CD4-positive, alpha-beta T cell treated with Interleukin-10 for 1 hour (primary cell): ENCODE measurements at places on chromosomes 11 and 22.

- DNase-seq = no peak
Observed at GRCh38 chr22:27686534-27686933, 115.0 kb downstream of the MN1 start.

DNA sequence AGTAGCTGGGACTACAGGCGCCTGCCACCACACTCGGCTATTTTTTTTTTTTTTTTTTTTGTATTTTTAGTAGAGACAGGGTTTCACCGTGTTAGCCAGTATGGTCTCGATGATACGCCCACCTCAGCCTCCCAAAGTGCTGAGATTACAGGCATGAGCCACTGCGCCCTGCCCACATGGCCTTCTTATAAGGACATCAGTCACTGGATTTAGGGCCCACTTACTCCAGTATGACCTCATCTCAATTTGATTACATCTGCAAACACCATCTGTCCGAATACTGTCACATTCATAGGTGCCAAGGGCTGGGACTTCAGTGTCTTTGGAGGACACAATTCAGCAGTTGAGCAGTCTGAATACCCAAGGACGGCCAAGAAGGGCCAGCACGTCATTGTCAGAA, 8.2 kb upstream of the PRR5 start:
- DNase-seq = no peak

- no peak for DNase-seq
Observed at GRCh38 chr11:90251599-90251998, 28.8 kb upstream of the CHORDC1 start.

DNA sequence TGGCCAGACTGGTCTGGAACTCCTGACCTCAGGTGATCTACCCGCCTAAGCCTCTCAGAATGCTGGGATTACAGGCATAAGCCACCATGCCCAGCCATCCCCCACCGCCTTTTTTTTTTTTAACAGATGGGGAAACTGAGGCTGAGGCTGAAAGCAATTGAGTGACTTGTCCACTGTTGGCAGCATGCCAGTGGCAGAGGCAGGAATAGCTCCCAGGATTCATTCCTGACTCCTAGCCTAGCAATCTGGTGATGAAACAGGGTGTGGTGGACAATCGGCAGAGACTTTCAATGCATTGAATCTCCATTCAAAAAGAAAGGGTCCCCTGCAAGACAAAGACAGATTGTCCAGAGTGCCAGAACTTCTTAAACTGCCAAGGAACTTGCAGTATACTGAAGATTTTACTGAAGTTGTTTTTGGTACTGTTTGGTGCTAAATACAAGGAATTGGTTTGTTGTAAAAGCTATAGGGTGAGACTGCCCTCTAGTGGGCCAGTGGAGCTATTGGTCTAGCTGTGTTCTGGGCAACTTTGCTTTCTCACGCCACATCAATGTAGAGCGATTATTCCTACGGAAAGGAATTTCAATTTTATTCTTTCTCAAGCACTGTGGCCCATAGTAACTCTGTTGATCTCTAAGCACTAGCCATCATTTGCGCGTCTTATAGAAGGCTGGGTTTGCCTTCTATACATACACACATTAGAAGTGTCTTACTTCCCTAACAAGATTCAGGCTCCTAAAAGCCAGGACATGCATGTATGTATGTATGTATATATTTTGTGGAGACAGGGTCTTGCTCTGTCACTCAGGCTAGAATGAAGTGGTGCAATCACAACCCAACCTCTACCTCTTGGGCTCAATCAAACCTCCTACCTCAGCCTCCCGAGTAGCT, 21.0 kb downstream of the C22orf31 start:
- peak; percentile 73 for DNase-seq

DNA sequence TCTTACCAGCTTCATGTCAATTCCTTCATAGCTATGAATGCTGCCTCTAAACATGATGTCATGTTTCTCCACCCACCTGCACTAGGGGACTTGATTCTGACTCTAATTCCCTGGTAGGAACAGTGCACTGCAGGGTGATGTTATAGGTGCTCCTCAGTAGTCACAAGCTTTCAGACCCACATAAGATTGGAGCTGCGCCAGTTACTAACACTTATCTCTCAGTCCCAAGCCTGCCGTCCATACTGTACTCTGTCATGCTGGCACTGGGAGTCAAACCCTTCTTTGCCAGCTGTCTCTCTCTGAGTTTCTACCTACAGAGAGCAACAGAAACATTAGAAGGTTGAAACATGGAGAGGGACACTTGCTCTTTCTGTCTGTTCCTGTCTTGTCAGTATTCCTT, 5.5 kb downstream of the OR56A1 start:
- DNase-seq = no peak

DNA sequence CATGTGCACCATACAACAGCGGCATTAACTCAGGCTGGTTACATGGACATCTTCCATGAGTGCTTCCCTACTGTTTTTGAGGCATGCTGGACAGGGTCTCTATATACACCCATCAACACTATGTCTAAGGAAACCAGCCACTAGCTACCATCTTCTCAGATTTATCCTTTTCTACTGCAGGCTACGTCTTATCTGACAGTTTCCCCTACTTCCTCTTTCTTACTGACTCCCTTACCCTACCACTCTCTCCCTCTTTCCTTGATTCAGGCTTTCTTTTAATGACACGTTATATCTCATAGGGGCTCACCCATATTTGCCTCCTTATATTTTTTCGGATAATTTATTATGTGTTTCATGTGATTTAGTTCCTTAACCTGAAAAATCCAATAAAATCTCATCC, 41.8 kb downstream of the DDI1 start:
- no peak for DNase-seq

DNA sequence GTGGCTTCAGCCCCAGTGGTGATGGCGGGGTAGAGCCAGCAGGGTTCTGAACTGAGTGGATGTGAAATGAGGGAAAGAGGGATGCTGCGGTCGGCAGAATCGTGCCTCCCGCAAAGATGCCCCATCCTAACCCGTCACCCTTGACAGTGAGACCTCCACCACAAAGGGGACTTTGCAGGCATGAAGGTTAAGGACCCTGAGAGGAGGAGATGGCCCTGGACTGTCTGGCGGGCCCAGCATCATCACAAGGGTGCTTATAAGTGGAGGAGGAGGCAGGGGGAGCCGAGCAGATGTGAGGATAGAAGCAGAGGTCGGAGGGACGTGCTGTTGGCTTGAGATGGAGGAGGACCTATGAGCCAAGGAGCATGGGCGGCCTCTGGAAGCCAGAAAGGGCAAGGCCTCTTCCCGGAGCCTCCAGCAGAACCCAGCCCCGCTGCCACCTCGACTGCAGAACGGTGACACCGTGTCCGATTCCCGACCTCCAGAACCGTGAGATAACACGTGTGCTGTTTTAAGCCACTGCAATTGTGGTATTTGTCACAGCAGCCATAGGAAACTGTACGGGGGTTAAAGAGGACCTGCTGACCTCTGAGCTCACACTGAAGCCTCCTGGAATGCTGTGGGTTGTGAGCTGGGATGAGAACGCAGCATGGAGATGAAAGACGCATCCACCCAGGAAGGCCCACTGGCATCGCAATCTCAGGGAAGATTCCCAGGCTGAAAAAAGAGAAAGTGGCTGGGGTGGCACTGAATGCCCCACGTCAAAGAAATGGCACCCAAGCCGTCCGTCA, 10.9 kb downstream of the LINC01488 start:
- DNase-seq = no peak

DNA sequence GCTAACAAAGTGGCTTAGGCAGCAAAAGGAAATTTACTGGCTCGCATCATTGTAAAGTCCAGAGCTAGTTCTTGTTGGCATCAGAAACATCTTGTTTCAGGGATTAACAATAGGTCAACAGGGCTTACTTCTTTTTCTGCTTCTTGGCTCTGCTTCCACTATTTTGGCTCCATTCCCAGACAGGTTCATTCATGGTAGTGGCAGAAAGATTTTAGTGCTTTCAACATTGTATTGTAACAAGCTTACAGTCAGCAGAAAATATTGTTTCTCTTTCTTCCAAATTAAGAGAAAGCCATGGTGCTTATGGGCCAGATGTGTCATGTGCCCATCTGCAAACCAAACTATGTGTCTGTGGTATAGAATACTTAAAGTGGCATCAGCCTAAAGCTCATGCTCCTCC, 315.6 kb downstream of the RAB38 start:
- DNase-seq = no peak

- DNase-seq = no peak
Observed at GRCh38 chr11:490930-491260, 16.1 kb downstream of the RNH1 start.

GRCh38 chr11:93545566-93545965, 2.4 kb upstream of the SMCO4 start:
- DNase-seq = no peak

- no peak for DNase-seq
Observed at GRCh38 chr11:109197656-109198055, 224.3 kb upstream of the C11orf87 start.

GRCh38 chr11:88359114-88359513, 21.6 kb upstream of the CTSC start:
- DNase-seq = no peak

DNA sequence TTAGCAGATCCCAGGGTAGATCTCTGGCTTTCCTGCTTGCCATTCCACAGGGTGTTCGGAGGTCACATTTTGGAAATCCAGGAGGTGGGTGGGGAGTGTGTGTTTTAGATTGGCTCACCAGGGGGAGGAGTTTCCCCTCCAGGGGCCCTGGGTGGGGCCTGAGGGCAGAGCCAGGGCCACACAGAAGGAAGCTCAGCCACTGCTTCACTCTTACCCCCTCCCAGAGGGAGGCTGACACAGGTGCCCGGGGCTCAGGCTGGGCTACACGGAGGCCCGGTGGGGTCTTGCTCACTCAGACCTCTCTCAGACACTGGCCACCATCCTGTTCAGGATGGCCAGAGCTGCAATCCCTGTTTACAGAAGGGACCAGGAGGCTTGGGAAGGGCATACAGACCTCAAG, 2.5 kb downstream of the WNT7B start:
- no peak for DNase-seq

DNA sequence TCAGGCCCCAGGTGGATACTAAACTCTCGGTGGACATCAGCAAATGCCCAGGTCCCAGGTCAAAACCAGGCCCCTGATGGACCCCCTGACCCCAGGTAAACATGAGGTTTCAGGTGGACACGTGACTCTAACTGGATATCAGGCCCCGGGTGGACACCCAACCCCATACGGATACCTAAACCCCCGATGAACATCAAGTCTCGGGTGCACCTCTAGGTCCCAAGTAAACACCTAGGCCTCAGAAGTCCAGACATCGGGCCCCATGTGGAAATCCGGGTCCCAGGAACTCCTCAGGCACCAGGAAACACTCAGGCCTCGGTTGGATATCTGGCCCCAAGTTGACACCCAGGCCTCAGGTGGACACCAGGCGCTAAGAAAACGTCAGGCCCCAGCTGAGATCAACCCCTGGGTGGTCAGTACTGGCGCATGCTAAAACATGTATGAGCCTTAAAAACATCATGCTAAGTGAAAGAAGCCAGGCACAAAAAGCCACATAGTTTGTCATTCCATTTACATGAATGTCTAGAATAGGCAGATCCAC, 54.4 kb upstream of the SEPTIN5 start:
- no peak for DNase-seq

GRCh38 chr22:37747080-37747714, 50.3 kb downstream of the TRIOBP start:
- DNase-seq = no peak

DNA sequence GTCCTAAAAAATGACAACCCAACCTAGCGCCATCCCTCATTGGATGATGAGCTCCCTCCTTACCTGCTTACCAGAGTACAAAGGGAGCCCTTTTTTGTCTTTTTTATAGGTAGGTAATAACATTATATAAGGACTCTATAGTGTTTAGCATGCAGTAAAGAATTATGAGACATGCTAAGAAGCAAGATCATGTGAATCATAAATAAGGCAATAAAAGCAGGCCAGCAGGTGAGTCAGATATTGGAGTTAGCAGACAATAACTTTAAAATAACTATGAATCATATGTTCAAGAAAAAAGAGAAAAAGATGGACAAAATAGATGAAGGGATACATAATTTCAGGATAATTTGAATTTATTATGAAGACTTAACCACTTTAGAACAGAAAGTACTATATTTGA, 81.5 kb downstream of the GRK3 start:
- DNase-seq = no peak

GRCh38 chr11:126136507-126136906, 73.8 kb upstream of the CDON start:
- no peak for DNase-seq

- DNase-seq = no peak
Observed at GRCh38 chr11:126444072-126444471, 88.6 kb downstream of the ST3GAL4 start.

DNA sequence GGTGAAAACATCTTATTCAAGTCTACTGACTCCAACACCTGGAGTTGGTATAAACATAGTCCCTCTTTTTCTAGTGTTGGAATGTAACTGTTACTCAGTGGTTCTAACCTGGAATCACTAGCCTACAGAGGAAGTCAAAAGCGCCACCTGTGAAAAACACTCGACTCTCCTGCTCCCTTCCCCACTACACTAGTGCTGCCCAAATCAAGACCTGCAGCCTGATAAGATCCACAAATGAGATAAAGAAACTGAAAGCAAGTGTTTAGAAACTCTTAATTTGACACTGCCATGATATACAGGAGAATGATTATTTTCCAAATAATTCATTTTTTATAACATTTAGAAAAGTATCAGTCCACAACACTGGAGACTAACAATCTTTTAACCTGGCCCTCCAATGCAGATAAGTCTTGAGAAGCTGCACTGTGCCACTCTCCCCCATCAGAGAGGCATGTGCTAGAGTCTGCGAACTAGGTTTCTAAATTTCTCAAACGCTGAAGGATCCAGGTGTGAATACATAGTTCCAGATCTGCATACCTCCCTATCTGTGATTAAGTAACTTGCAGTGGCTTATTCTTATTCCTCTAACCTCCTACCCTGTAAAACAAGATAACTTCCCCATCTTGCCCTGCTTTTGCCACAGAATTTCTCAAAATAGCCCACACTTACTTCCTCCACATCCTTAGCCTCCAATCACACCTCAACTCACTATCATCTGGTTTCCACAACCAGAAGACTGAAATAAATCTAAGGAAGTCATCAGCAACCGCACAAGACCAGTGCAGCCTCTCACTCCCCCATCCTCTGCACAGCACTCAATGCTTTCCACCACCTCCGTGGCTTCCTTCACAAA, 88.1 kb downstream of the RRAS2 start:
- DNase-seq = peak; percentile 35

DNA sequence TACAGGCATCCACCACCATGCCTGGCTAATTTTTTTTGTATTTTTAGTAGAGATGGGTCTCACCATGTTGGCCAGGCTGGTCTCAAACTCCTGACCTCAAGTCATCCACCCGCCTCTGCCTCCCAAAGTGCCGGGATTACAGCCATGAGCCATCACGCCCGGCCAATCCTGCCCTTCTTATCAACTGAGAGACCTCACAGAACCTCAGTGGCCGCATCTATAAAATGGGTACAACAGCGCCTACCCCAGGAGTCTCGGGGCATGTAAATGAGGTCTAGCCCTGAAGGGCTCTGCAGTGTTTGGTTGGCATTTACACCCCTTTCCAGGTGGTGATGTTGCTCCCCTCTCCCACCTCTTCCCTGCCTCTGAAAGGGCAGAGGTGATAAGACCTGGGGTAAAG, 11.7 kb downstream of the SYNGR1 start:
- no peak for DNase-seq

- DNase-seq = no peak
Observed at GRCh38 chr11:44755556-44756523, 29.1 kb downstream of the TSPAN18 start.

GRCh38 chr11:101726988-101727387, 143.2 kb upstream of the TRPC6 start:
- no peak for DNase-seq
